ENCODE measurements at places on chromosomes 11 and 22. TPM values are rescaled to one million over a fixed set of nuclear protein-coding genes. Genes with fewer than 3 reads are reported as not detected.

The TBRG1 gene
- total RNA-seq: 26.6 TPM

The OR8D4 gene
- total RNA-seq: not detected

The C11orf87 gene
- total RNA-seq: not detected

The IGLL5 gene
- total RNA-seq: not detected

The PRSS23 gene
- 10.1 TPM for total RNA-seq

The KRTAP5-7 gene
- not detected for total RNA-seq

The GRAMD1B gene
- 25.3 TPM for total RNA-seq

The GP1BB gene
- total RNA-seq: 2.1 TPM

The IGSF9B gene
- total RNA-seq: not detected

The OSBPL5 gene
- 52.1 TPM for total RNA-seq

The RAB39A gene
- total RNA-seq: not detected

The BIK gene
- 1.3 TPM for total RNA-seq

The PLA2G3 gene
- total RNA-seq: 0.22 TPM

The ADORA2A gene
- total RNA-seq: 2.6 TPM

The EPS8L2 gene
- total RNA-seq: 51.4 TPM

The MN1 gene
- total RNA-seq: 7.2 TPM

The DNAJB13 gene
- not detected for total RNA-seq

The CTSF gene
- total RNA-seq: 19.0 TPM

The C11orf65 gene
- total RNA-seq: 0.44 TPM

The B3GAT1 gene
- total RNA-seq: not detected

The KDELR3 gene
- 111 TPM for total RNA-seq

The SERPING1 gene
- total RNA-seq: 16.4 TPM

Measured in placental pericyte (primary cell).